ENCODE measurements at places on chromosomes 7 and 10. TPM values are rescaled to one million over a fixed set of nuclear protein-coding genes. Genes with fewer than 3 reads are reported as not detected.

- no peak for DNase-seq
These were observed 96.4 kb downstream of the SLIT1 start for GRCh38 chr10:97089209-97089870.

The TRIM74 gene
- total RNA-seq = 1.4 TPM

- no peak for DNase-seq
These were observed 889.3 kb upstream of the CELF2 start for GRCh38 chr10:10128387-10128786.

GRCh38 chr10:58158806-58159205 is 108.9 kb downstream of the IPMK start:
- no peak for DNase-seq

DNA sequence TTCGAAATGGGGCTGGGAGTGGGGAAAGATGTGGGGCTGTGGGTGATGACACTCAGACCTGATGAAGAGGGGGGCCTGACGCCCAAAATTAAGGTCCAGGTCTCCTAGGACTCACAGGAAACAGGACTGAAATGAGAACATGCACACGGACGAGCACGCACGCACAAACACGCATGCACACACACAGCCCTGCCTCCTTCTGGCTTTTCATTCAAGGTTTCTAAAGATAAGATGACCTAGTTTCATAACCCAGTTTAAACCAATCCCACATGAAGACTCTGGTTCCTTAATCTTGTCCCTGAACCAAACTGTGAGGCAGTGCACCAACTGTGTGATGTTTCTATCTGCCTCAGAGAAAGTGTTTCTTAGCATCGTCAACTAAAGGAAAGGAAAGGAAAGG is 162.0 kb downstream of the DGKI start:
- DNase-seq = no peak

- no peak for DNase-seq
These were observed at the start of gene NPY for GRCh38 chr7:24283897-24284698. Gene NPY, plus strand, starts transcription at chr7:24284190. Its CDS starts 1,051 bp downstream, at chr7:24285241.

All from HepG2 (cell line).